SW 1271 (cell line): ENCODE measurements at places on chromosomes 11 and 22.

DNA sequence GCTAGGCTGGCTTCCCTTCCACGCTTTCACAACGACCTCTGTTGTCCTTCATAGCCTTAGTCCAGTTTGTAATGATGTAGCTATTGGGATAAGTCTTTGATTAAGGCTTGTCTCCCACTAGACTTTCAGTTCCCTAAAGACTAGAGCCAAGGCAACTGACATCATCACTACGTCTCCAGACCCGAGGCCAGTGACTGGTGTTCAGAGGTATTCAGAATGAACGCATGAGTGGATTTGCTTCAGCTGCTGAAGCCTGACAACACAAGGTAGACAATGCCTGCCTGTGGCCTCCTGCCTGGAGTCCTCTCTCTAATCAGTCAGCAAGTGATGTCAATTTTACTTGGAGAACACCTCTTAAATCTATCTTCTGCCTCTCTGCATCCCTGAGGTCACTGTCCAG lies 13.6 kb downstream of the EFCAB6 start:
- DNase-seq = no peak

GRCh38 chr11:111528557-111528956 lies 12.0 kb upstream of the LAYN start:
- no peak for DNase-seq

GRCh38 chr22:44050766-44051355 lies 26.8 kb downstream of the PARVB start:
- no peak for DNase-seq

GRCh38 chr22:21014726-21015465 lies at the start of gene P2RX6:
P2RX6 (plus strand) TSS chr22:21015165; CDS start chr22:21015175, 10 bp downstream.
- no peak for DNase-seq

DNA sequence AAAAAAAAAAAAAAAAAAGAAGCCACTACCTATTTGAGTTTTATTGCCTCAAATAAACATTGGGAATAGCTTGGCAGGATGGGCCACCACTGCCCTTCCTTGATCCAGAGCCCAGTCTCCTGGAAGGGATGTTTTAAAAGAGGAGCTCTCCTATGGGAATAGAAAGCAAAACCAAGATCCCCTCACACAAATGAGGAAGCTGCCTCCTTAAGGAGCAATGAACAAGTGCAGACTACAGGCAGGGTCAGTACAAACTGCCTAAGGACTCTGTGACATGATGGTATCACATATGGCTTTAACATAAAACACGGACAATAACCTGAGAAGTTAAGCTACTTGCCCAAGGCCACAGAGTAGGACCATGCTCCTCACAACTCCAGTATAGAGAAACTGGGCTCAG lies 120.8 kb downstream of the NAT10 start:
- DNase-seq = no peak

- DNase-seq = no peak
Observed at GRCh38 chr11:32615422-32615821, 31.8 kb downstream of the EIF3M start.

DNA sequence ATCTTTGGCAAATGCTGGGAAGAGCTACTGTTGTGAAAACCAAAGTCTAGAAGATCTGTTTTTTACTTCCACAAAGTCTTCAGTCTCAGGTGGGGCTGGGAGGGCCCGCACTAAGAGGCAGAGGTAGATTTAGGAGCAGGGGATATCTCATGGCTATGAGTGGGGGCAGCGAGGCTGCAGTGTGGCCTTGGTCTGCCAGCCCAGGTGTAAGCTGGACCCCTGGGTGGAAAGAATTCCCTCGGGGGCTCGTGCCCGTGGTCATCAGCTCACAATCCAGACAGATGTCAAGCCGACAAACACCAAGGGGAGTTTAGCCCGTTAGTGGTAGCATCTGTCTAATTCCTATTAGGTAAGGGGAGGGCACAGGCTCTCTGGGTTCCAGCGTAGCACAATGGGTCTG lies 9.0 kb downstream of the PKNOX2 start:
- DNase-seq = no peak

- no peak for DNase-seq
Observed at GRCh38 chr11:84981301-84981700, 645.8 kb downstream of the DLG2 start.

GRCh38 chr22:31448382-31448781 lies 41.3 kb downstream of the EIF4ENIF1 start:
- no peak for DNase-seq

GRCh38 chr22:28594797-28595462 lies 84.7 kb downstream of the TTC28 start:
- no peak for DNase-seq

- DNase-seq = no peak
Observed at GRCh38 chr11:92083123-92083522, 141.5 kb upstream of the FAT3 start.

DNA sequence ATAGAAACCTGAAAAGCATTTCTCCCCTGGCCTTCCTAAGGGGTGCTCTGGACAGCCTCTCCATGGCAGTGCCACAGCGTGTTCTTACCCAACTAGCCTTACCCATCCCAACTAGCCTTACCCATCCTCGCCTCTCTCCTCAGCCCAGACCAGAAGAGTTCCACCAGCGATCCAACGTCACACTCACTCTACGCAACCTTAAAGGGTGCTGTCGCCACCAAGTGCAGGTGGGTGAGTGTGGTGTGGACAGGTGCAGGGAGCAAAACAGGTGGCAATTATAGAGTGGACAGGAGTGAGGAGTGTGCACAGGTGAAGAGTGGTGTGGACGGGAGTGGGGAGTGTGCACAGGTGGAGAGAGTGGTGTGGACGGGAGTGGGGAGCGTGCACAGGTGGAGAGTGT lies 17.8 kb downstream of the TMEM121B start:
- no peak for DNase-seq

GRCh38 chr11:34176751-34177209 lies 71.4 kb downstream of the NAT10 start:
- no peak for DNase-seq

DNA sequence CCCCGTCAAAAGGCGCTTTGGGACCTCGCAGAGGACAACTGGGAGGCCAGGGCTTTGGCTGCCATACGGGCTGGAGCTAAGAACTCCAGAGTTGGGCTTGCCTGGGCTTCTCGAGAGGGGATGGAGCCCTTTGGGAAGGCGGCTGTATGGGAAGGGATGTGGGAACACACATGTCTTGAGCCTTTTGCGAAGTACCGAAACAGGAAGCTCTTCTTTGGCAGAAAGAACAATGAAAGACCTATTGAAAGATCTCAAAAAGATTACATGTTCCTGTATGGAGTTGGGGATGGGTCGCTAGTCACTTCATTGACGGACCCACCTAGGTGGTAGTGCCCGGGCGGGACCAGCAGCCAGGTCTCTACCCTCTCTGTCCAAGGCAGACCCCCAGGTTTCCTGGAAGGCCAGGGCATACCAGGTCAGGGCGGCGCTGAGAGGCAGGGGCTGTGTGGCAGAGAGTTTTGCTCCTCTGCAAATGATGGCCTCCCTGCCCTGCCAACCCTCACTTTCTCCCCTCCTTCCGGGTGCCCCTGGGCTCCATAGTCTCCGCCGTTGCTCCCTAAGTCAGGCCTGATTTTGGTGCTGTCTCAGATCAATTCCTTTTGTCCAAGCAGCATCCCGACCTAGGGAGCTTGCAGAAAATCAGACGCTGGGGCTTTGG lies 1.0 kb downstream of the ST14 start:
- DNase-seq = no peak

GRCh38 chr11:111429066-111429506 lies 50.0 kb upstream of the POU2AF1 start:
- peak; percentile 58 for DNase-seq

GRCh38 chr11:11752679-11753078 lies 89.1 kb upstream of the USP47 start:
- no peak for DNase-seq

DNA sequence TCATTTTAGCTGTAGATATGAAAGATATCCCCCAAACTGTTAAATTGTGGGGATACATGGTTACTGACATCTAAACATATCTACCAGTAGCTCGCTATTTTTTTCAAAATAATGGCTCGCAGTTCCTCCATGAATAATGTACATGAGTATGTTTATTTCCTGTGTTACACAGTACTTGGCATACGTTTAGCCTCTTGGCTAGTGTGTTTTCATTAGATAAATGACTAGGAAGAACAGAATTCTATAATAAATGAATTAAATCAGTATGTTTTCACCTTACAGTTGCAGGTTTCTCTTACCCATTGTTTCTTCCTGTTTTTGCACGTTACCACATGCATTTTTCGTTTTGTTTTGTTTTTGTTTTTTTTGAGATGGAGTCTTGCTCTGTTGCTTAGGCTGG lies 21.8 kb downstream of the RNF169 start:
- DNase-seq = no peak

GRCh38 chr22:22069450-22070370 lies 87.1 kb upstream of the TOP3B start:
- DNase-seq = no peak

- DNase-seq = no peak
Observed at GRCh38 chr11:17755891-17756290, 21.3 kb downstream of the KCNC1 start.

DNA sequence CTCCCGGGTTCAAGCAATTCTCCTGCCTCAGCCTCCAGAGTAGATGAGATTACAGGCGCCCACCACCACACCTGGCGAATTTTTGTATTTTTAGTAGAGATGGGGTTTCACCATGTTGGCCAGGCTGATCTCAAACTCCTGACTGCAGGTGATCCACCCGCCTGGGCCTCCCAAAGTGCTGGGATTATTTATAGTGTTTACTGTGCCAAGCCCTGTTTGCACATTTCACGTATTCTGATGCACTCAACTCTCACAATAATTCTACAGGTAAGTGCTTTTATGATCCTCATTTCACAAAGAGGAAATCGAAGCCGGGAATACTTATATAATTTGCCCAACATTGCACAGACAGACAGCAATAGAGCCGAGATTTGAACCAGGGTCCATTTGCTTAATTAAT lies 38.0 kb upstream of the DAGLA start:
- DNase-seq = no peak

DNA sequence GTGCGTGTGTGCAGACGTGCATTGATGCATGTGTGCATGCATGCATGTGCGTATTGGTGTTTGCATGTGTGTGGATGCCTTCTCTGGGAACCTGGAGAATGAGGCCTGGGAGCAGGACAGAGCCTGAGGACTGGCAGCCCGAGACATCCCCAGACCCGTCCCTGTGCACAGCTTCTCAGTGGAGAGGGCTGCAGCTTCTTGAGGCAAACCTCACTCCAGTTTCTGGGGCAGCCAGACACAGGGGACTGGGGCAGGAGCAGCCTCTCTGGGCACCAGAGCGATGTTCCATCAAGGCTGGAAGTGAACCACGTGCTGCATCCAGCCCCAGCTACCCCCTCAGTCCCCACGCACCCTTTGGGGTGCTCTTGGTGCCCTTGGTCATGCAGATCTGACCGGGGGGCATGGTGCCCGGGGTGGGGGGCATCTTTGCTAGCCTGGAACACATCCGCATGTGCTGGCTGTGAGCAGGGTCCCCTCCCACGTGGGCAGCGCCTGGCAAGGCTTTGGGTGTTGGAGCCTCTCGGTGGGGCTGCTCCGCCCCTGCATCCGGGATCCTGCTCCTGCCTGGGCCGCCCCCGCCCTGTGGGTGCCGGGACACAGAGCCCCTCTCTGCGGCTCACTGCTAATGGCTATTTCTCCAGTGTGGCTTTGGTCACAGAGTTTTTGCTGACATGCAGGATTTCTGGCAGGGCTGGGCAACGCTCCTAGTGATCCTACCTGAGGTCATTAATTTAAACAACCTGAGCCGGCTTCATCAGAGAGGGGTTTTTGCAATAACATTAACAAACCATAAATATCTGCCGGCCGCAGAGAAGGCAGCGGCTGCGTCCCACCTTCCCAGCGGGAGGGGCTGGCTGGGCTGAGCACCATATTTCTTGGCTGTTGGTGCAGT lies 434.7 kb downstream of the TBC1D22A start:
- DNase-seq = no peak

DNA sequence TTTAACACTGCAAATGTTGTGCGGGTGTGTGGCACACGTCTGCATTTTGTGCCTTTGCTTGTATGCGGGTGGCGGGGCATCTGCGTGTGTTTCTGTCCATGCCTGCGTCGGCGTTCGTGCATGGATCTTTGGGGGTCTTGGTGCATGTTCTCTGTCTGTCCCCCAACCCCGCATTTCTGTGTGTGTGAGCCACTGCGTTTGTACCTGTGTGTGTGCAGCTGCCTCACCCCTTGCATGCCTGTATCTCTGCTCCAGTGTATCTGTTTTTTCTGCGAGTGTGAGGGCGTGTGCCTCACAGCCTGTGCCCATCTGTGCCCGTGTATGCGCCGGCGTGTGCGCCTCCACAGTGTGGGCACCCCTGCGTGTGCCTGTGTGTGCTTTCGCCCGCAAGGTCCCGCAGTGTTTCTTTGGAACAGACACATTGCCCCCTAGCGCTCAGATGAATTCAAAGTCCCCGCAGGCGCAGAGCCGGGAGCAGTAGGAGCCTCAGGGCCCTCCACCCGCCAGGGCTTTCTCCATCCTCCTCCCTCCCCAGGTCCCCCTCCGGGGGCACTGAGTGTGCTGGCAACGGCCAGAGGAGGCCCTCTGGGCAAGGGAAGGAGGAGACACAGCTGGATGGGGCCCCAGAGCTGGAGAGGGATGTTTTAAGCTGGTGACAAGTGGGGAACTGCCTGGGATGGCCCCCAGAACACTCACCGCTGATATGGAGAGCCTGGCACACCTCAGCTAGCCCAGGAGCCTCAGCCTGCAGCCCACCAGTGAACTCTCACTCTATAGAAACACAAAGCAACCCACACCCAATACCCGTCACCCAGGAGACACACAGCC lies 3.1 kb upstream of the MN1 start:
- peak; percentile 31 for DNase-seq

GRCh38 chr11:111044751-111045406 lies 200.6 kb upstream of the POU2AF2 start:
- DNase-seq = no peak

DNA sequence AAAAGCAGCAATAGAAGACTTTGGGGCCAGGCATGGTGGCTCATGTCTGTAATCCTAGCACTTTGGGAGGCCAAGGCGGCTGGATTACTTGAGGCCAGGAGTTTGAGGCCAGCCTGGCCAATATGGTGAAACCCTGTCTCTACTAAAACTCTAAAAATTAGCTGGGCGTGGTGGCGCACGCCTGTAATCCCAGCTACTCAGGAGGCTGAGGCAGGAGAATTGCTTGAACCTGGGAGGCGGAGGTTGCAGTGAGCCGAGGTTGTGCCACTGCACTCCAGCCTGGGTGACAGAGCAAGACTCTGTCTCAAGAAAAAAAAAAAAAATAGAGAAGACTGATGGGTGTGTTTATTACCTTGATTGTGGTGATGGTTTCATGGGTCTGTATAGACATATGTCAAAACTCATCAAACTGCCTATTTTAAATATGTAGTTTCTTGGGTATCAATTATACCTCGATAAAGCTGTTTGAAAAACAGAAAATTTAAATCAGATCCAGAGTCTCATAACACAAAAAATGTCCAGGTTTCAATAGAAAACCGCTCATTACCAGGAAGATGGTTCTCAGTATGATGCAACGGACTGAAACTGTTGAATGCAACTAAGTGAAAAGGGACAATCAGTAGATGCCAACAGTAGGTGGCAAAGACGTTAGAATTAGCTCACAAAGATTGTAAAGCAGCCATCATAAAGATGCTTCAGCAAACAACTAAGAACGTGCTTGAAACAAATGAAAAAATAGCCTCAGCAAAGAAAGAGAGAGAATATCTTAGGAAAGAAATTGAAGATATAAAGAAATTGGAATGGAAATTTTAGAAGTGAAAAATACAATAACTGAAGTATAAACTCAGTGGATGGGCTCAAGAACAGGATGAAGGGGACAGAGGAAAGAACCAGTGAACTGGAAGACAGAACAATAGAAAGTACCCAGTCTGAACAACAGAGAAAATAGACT lies 33.1 kb upstream of the SEPTIN5 start:
- no peak for DNase-seq

GRCh38 chr22:32531228-32531627 lies 56.6 kb downstream of the FBXO7 start:
- DNase-seq = no peak
